ENCODE measurements at places on chromosomes 6 and 20.

DNA sequence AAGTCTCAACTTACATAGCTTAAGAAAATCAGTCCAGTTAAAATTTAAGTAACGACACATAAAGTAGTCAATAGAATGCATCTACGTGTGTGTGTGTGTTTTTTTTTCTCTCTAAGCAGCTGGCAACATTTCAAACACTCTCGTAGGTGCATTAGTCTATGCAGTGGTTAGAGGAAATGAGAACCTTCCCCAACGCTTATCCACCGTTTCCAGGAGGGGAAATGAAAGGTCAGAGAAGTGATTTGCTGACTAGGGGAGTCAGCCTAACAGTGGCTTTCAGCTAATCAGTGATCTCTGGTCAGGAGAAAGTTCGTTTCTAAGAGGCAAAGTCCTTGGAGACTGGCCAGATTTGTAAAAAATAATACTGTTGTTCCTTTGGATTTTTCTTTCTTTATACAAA lies 806.6 kb downstream of the C6orf118 start:
- no peak for DNase-seq

GRCh38 chr6:87673237-87673636 lies 28.8 kb downstream of the AKIRIN2 start:
- no peak for DNase-seq

DNA sequence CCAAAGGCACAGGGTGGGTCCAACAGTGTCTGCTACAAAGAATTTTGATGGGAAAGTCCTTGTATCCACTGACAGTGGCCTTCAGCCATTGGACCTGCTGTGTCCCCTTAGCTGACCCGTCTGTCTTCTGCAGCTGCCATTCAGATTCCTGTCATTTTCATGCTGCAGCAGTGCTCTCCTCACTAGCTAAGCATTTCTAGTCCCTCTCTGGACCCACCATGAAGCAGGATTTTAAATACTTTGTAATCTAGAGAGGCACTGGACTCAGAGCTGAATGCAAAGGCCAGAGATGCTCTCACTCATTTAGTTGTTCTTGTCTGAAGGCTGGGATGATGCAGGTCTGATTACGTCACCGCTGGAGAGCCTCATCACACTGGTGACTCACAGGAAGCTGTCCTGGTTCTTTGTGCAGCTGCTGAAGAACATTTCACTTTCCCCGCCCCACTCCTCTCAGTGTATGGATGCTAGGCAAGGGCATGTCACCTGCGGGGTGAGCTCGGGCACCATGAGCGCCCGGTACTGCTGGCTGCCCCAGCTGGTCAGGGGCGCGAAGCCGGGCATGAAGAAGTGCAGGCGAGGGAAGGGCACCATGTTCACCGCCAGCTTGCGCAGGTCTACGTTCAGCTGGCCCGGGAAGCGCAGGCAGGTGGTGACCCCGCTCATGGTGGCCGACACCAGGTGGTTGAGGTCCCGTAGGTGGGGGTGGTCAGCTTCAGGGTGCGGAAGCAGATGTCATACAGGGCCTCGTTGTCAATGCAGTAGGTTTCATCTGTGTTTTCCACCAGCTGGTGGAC lies 19.4 kb upstream of the TUBB2A start:
- no peak for DNase-seq

DNA sequence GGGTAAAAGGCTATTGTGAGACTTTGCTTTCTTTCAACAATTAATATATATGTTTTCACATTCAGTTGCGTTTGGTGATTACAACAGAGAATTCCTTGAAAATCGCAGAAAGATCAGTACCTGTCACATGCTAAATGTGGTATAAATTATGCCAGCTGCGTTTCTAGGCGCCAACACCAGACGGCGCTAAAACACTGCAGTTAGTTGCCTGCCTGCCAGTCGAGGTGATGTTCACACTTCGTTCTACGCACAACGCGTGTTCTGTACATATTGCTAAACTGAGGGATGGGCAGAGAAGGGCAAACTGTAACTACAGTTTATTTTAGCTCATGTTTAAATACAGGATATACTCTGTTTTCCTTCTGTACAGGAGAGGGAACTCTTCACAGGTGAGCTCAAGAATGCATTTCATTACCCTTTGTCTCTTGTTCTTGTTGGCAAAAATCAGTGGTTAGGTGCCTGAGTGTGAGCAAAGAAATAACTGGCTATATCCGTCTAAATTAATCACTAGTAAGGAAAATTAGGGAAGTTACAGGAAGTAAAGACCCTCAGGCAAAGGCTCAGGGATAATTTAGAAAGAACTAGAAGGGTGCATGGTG lies 100.1 kb upstream of the RGS17 start:
- peak; percentile 16 for DNase-seq

DNA sequence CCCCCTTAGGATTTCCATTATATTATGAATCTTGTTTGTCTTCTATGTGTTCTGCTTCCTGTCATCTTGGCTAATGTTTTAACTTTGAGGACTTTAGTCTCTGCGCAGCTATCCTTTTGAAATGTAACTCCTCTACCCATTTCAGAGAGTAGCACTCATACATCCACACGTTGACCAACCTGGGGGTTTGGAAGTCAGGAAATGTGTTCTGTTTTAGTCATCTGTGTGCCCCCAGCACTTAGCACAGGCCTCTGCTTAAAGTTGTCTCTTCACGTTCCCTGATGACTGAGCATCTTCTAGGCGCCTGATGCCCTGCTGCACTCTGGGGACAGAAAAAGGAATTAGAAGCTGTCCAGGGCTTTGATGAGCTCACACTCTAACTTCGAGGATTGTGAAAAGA lies 47.9 kb downstream of the HMGN3 start:
- DNase-seq = no peak

Data from CD8-positive, alpha-beta T cell (primary cell).